T follicular helper cell (primary cell): ENCODE measurements at places on chromosomes 13 and 19.

- no peak for DNase-seq
Observed at GRCh38 chr13:111031531-111031961, 83.6 kb upstream of the ARHGEF7 start.

GRCh38 chr19:20244356-20244755 is 77.3 kb downstream of the ZNF486 start:
- no peak for DNase-seq

GRCh38 chr19:8835446-8835845 is 3.3 kb downstream of the MBD3L1 start:
- DNase-seq = no peak

GRCh38 chr19:42284591-42285341 is 15.7 kb downstream of the CIC start:
- no peak for DNase-seq

DNA sequence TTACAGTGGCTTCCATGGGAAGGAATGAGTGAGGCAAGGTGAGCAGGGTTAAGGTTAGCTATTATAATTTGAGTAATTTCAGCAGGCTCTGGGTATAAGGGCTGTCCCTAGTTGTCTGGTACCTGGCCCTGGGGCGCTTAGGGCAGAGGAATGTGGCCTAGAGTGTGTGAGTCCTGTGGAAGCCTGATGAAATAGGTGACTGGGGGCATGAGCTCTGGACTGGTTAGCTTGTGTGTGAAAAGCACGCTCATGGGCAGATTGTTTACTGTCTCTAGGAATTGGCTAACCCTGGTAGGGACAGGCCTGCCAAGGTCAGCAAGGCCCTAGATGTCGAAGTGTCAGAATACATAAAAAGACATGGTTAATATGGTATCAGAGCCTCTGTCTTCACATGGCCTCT is 42.5 kb downstream of the SPRYD7 start:
- no peak for DNase-seq

DNA sequence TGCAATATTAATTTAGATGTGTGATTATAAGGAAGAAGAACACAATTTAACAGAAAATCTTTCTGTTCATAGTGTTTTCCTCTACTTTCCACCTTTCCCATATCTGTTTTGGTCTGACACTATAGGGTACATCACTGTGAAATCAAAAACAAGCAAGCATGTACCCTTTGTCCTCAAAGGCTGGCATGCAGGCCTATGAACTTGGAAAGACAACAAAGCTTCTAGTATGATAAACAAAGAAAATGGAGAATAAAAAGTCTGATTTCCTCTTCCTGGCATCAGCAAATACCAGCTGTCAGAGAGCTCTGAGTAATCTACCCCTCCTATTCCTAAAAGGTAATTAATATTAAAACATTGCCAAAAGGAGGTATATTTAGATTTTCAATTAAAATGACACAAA is 5.6 kb upstream of the NEK3 start:
- no peak for DNase-seq

DNA sequence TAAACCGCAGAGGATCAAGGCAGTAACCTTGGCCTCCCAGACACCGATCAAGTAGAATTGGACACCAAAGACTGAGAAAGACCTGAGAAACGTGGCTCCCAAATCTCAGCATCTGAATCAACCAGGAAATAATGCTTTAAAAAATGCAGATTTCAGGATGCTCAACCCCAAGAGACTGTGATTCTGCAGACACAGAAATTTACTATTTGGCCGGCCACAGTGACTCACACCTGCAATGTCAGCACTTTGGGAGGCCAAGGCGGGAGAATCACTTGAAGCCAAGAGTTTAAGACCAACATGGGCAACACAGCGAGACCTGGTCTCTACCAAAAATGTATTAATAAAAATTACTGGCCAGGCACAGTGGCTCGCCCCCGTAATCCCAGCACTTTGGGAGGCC is 6.2 kb downstream of the ABCC4 start:
- no peak for DNase-seq

DNA sequence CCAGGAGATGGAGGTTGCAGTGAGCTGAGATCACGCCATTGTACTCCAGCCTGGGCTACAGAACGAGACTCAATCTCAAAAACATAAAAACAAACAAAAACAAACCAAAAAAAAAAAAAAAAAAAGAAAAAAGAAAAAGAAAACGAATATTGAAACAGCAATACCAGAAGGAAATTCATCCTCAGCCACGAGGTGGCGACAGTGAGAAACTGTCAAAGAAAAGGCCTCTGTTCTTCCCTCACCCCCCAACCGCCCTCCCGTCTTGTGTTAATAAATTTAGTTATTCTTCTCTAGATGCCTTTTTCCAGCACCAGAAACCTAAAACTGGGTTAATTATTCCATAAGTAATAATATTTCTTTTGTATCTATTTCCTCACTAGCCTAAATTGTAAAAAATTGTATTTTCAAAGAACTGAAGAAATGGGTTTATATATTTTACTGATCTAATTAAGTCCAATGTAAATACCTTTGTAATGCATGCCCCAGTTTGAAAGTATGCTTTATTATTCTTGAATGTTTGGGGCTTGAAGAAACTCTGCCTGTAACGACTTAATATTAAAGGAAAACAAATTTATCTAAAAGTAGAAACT is 38.6 kb downstream of the LIG4 start:
- peak; percentile 46 for DNase-seq

DNA sequence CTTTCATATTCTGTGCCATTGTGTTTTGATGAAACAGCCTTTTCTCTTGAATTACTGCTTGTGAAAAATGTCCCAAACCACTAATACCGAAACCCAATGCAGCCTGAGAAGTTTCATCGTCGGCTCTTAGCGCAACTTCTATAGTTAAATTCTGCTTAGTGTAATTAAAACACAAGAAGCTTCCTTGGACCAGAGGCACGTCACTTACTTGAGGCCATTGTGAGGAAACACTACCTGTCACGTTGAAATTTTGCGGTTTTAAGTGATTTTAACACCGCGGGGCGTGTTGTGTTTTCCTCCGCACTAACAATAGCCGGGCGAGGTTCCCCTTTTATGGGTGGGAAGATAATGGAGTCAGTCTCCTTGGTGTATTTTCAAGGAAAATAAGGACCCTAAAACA is 70.9 kb downstream of the GGACT start:
- DNase-seq = no peak

DNA sequence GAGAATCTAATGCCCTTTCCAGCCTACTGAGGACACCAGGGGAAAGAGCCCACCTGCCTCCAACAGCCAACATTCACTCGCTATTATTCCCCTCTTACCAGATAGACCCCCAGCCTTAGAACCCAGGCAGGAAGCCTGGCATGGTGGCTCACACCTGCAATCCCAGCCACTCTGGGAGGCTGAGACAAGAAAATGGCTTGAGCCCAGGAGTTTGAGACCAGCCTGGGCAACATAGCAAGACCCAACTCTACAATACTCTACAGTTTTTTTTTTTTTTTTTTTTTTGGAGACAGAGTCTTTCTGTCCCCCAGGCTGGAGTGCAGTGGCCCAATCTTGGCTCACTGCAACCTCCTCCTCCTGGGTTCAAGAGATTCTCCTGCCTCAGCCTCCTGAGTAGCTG is 3.5 kb upstream of the LMNB2 start:
- no peak for DNase-seq

DNA sequence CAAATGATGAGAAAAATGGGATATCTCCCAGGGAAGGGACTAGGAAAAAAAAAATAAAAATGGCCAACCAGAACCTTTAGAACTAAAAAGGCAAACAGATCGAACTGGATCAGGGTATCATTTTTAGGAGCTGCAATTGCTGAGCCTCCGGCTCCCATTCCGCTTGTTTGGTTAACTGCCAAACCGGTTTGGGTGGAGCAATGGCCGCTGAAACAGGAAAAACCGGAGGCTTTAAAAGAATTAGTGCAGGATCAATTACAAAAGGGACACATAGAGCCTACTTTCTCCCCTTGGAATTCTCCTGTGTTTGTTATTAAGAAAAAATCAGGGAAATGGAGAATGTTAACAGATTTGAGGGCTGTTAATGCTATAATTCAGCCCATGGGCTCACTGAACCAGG is 12.7 kb upstream of the ZNF443 start:
- no peak for DNase-seq

DNA sequence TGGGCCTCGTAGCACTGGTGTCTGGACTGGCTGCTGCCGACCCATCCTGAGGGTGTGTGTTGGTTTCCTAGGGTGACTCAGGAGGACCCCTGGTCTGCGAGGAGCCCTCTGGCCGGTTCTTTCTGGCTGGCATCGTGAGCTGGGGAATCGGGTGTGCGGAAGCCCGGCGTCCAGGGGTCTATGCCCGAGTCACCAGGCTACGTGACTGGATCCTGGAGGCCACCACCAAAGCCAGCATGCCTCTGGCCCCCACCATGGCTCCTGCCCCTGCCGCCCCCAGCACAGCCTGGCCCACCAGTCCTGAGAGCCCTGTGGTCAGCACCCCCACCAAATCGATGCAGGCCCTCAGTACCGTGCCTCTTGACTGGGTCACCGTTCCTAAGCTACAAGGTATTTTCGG is 13.8 kb downstream of the TIMM13 start:
- DNase-seq = no peak

DNA sequence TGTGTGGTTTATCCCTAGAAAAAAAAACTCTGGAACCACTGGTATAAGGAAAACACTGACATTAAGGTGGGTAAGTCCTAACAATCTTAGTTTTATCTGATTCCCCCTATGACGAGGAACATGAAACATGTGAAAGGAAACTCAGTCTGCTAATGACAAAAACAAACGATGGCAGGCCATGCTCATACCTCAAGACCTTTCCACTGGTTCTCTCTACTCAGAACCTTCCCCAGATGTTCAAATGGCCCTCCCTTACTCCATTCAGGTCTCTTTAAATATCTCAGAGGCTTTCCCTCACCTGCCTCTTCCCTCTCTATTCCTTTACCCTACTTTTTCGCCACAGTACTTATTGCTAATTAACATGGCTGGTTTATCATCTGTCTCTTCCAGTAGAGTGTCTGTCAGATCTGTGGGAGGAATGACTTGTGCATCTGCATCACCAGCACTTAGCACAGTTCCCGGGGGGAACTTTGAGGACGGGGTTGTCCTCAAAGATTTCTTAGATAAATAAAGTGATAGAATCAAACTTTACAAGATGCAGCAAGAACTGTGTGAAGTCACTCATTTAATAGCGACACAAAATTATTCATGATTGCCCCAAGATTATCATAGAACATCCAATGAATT is 1.5 kb downstream of the TUBGCP3 start:
- no peak for DNase-seq

DNA sequence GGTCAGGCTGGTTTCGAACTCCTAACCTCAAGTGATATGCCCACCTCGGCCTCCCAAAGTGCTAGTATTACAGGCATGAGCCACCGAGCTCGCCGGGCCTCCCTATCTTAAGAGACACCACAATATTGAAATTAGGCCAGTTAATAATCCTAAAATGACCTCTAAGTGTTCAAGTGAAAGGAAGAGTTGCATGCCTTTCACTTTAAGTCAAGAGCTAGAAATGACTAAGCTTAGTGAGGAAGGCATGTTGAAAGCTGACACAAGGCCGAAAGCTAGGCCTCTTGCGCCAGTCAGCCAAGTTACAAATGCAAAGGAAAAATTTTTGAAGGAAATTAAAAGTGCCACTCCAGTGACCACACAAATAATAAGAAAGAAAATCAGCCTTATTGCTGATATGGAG is 144.5 kb upstream of the FNDC3A start:
- no peak for DNase-seq

DNA sequence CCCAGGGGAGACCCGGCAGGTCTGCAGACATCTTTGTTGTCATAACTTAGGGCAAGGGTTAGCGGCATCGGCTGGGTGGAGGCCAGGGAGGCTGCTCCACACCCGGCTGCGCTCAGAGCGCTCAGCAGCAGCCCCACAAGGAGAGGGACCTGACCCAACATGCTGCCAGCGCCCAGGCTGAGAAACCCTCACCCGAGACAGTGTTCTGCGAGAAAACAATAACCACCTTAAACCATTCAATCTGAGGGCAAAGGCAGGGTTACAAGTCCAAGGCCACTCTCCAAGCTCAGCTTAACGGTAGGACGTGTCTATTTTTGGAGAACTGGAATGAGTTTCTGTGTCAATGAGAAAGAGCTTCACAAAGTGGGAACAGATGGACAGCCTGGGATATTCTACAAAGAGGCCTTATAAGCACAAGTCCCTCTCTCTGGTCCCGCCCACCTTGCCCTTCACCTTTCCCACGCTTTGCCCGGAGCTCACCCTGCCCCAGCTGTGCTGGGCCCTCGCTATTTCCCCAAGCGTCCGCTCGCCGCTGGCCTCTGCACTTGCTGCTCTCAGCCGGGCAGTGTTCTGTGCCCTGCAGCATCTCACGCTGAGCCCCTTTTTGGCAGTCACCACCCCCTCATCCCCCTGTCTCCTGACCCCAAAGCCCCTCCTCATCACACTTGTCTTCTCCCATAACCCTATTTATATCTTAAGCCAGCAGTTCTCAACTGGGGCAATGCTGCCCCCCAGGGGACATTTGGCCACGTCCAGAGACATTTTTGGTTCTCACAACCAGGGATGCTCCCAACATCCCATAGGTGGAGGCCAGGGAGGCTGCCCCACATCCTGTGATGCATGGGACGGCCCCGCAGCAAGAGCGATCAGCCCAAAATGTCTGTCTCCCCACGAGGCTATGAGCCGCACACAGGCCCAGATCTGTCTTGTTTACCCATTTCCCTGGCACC is 17.6 kb downstream of the PPP1R12C start:
- no peak for DNase-seq

DNA sequence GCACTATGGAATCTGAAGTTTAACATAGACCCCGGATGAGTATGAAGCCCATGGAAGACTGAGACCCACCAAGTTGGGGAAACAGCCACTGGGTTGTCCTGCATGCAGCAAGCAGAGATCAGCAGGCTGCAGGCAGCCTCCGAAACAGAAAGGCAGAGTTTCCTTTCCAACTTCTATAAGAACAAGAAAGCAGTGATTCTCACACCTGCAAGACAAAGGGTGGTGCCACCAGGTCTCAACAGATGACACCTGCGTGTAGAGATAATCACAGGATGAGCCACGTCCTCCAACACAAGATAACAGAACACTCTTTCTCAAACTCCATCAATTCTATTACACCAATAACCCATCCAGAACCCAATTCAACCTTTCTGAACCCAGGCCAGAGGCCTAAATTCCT is 457.9 kb downstream of the FOXO1 start:
- DNase-seq = no peak

- DNase-seq = no peak
Observed at GRCh38 chr13:109241160-109241559, 545.2 kb downstream of the IRS2 start.

GRCh38 chr13:80560609-80561008 is 219.7 kb upstream of the SPRY2 start:
- DNase-seq = no peak

- DNase-seq = no peak
Observed at GRCh38 chr13:84845907-84846619, 953.2 kb downstream of the SLITRK6 start.

GRCh38 chr19:13797870-13798269 is 2.6 kb downstream of the ZSWIM4 start:
- no peak for DNase-seq

DNA sequence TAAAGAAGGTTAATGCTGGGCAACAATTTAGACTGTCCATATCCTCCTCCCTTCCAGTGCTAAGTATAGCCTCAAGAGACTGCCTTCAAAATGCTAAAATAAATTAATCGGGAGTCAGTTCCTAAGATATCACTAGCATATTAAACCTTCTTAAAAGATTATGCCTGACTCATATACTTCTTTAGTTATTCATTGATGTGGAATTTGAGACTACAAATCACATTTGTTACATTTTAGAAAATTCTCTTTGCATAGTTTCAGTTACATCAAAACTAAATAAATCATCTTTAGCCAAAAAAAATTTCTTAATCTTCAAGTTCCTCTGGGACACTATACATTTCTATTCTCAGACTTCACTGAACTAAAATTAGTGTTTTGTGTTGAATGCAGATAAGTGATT is 769.1 kb downstream of the PCDH9 start:
- DNase-seq = no peak

- no peak for DNase-seq
Observed at GRCh38 chr19:46023311-46023779, 492 bp upstream of the PGLYRP1 start.
